ENCODE measurements at places on chromosomes 4 and X.

DNA sequence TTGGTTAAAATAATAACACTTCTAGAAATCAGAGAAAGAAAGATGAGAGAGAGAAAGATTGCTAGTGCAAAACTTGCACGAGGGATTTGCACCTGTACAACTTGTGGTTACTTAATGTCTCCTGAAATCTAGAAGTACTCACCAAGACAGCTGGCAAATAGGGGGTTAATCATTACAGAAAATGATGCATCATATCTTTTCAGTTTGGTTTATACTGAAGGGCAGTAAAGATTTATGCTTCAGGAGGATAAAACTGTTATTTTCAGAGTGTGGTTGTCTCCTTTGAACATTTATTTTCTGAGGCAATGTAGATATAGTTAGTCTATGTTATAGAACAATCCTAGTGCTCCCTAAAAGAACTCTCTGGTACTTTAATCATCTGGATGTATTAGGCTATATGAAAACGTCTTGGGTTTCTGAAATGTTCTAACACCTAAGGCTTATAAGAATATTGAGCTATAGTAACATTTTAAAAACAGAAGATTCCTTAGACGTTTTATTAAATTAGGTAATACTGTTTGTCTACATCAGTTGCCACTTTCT, 13.3 kb downstream of the ATOH1 start:
- no peak for DNase-seq

DNA sequence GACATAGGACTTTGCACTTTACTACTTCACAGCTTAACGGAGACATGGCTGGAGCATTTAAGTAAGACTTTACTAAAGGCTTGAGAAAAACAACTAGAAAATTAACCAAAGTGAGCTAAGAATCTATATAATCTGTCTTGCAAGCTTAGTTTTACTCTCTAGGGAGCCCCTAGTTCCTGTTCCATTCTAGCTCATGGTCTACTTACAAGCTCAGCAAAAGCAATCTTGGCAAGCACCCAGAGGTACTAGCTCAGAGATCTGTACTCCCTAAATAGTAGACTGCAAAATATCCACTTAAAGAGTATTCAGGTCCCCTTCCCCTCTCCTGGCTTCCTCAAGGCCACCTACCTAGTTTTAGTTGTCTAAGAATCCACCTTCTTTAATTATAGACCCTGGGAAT, 469.0 kb downstream of the IDS start:
- no peak for DNase-seq

DNA sequence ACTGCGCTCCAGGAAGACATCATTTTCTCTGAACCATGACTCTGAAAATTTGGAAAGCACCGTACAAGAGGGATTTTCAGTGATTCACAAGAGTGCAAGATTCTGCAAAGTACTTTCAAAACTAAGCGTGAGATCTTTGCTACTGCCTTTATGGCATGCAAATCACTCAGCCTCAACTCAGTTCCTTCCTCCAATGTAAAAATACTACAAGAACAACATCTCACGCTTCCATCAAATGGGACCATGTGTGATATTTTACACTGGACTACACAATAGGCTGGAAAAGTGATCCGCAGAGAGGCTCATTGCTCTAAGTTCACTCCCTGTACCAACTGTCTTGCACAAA, 674 bp upstream of the IL15 start:
- no peak for DNase-seq

GRCh38 chrX:70089604-70090297, 27.5 kb downstream of the OTUD6A start:
- no peak for DNase-seq

GRCh38 chr4:27764526-27764837, 903.8 kb downstream of the STIM2 start:
- DNase-seq: no peak

DNA sequence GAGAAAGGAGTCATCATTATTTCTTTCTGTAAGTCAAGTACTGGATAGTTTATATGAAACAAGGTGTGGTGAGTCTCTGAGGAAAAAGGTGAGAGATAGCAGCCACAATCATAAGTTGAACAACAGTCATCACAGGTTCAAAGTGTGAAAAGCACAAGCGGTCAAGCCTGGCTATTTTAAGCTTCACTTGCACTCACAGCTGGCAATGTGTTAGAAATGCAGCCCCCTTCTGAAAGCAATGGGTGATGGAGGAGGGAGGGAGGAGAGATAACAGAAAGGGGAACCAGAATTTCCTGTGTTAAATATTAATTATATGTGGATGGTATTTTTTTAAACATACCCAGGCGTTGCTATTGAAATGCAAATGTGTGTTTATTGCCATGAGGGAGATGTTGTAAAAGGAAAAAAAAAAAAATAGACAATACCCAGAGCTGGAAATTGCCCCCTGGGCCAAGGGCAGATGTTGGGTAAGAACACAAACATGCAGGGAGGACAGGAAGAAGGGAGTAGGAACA, 26.9 kb upstream of the BMP3 start:
- no peak for DNase-seq

DNA sequence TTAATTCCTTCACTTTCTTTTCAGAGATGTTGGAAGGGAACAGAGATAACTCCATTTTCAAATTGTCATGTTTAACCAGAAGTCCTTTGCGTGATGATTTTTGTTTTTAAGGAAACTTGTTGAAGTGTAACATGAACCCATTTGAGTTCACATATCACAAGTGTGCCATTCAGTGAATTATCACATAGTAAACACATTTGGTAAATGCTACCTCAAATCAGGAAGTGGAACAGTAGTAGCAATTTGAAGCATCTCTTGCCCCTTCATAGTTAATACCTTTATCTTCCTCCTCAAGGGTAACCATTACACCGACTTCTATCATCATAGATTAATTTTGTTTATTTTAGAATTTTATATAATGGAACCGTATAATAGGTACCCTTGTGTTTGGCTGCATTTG, 35.8 kb downstream of the KDM6A start:
- DNase-seq: no peak

- no peak for DNase-seq
Observed at GRCh38 chr4:73335679-73336078, 68.4 kb upstream of the ALB start.

DNA sequence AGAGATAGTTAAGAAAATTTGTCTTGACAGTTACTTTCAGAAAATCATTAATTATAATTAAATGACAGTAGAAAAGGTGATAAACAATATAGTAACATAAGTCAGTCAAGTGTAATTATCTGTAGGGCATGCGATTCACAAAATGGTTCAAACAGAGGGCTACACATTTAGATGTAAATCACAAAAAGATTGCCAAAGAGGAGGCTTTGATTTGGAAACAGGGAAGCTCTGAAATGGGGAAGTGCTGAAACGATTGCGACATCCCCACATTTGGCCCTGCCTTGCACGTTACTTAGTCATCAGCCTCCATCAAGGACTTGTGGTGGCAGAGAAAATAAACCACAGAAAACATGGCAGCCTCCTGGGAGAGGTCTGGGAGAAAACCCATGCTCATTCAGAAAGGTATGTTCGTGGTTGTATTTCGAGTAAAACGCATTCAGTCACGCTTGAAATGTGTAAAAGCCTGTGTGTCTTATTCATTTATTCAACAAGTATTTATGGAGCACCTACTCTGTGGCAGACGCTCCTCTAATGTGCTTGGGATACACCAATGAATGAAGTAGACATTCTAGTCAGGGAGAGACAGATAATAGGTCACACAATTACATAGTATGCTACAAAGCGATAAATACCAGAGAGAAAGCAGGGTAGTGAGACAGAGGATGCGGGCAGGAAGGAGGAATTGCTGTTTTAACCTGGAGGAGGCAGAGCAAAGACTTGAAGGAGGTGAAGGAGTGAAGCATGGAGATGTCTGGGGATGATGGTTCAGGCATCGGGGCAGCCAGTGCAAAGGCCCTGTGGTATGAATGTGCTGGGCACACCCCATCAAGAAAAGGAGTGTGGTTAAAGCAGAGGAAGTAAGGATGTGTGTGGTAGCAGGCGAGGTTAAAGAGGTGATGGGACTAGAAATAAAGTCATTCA, 7.8 kb downstream of the RBM47 start:
- no peak for DNase-seq

GRCh38 chr4:14749910-14750309, 252.4 kb upstream of the CPEB2 start:
- no peak for DNase-seq

DNA sequence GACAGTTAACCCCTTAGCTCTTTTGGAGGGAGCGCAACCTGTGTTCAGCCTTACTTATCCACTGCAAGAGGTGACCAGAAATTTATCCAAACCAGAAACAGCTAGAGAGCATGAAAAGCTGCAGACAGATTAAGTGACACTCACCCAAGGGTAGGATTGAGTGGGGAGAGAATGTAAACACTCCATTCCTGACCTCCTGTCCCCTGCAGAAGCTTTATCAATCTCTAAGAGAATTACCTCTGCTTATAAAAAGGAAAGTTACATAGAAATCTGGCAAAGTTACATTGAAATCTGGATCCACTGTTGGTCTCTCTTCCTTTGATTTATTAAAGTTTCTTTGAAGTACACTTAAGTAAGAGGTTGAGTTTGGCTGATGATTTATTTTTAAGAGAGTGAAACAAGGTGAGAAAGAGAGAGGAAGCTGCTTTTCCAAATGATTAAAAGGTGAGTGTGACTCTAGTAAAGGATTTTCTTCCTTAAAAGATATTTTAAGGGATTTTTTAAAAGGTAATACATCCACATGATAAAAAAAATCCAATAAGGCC, 112.3 kb downstream of the ANAPC4 start:
- DNase-seq: no peak

DNA sequence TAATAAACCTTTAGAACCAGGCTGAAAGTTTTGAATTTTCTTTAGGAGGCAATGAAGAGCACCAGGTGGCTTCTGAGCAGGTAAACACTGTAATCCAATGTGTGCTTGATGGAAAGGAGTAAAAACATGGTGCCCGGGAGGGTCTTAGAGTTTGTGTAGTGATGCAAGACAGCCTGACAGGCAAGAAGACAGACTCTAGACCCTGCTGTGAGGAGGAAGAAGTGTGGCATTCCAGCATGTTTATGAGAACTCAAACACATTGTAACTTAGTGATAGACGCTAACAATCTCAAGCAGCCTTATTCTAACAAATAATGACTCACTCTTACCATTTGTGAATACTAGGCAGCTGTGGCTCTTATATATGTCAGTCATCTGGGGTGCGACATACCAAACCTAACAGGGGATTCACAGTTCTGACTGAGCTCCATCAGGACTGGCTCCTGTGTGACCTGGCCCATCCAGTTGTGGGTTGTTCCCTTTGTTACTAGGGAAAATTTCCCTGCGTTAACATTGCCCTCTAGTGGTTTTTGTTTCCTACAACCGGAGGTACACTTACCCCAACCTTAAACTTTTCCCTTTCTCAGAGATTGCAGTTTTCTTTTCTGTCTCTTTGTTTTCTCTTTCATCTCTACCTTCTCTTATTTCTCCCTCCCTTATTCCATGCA, 53.8 kb downstream of the VSIG4 start:
- DNase-seq: peak; percentile 3

DNA sequence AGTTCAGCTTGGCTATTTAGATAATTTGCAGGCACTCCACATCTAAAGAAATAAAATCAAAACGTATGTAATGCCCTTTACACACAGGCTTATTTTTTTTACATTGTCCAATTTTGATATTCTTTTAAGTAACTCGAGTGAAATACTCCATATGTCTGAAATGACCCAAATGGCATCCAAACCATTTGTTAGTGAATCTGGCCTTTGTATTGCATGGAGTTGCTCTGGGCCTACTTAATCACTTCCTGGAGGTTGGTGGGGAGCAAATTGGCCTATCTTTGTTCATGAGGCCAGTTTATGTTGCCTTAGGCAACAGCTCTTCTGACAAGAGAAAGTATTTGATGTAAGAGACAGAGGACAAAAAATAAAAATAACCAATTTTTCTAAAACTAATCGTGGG, 47.6 kb upstream of the TMEM131L start:
- DNase-seq: no peak

GRCh38 chr4:148315049-148315448, 127.2 kb downstream of the NR3C2 start:
- no peak for DNase-seq

- DNase-seq: no peak
Observed at GRCh38 chrX:41779941-41780340, 56.0 kb downstream of the GPR82 start.

DNA sequence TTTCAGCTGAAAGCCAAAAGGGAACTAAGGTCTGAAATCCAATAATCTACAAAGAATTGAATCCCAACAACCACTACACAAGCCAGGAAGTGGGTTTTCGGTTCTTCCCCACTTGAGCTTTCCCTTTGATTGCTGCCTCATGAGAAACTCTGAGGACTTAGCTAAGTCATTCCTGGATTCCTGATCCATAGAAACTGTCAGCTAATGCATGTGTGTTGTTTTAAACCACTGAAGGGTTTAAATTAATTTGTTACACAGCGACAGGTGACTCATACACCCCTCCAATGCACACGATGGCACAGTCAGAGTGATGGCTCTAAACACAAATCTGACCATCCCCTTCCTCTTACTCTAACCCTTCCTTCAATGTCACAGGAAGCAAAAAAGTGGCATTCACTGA, 282.9 kb downstream of the RAB28 start:
- DNase-seq: no peak

- DNase-seq: no peak
Observed at GRCh38 chrX:356385-357034, 30.2 kb downstream of the PPP2R3B start.

DNA sequence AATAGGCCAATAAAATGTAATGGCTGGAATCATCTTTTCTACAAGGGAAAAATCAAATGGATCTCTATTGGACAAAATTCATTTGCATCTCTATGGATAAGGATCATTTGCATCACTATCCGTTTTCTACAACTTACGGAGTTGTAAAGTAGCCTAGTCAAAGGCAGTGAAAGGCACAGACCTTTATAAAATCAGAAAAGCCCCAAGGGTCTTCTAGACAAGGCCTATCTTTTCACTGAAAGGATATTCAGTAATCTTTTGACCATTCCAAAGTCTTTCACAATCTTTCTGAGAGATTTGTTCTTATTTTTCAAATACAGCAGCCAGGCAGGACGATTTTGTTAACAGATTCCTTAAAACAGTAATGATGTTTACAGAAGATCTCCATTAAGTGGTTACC, 119.5 kb upstream of the JADE1 start:
- DNase-seq: no peak

GRCh38 chr4:120266602-120267001, 200.0 kb upstream of the MAD2L1 start:
- no peak for DNase-seq

DNA sequence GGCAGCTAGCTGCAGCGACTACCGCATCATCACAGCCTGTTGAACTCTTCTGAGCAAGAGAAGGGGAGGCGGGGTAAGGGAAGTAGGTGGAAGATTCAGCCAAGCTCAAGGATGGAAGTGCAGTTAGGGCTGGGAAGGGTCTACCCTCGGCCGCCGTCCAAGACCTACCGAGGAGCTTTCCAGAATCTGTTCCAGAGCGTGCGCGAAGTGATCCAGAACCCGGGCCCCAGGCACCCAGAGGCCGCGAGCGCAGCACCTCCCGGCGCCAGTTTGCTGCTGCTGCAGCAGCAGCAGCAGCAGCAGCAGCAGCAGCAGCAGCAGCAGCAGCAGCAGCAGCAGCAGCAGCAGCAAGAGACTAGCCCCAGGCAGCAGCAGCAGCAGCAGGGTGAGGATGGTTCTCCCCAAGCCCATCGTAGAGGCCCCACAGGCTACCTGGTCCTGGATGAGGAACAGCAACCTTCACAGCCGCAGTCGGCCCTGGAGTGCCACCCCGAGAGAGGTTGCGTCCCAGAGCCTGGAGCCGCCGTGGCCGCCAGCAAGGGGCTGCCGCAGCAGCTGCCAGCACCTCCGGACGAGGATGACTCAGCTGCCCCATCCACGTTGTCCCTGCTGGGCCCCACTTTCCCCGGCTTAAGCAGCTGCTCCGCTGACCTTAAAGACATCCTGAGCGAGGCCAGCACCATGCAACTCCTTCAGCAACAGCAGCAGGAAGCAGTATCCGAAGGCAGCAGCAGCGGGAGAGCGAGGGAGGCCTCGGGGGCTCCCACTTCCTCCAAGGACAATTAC, 1.4 kb downstream of the AR start:
- no peak for DNase-seq
